Hypothalamus (tissue), 51 donors: ENCODE measurements at places on chromosomes 5 and 9.
A peak's percentile ranks its signal among the peaks of the same experiment; 100 is the strongest.

DNA sequence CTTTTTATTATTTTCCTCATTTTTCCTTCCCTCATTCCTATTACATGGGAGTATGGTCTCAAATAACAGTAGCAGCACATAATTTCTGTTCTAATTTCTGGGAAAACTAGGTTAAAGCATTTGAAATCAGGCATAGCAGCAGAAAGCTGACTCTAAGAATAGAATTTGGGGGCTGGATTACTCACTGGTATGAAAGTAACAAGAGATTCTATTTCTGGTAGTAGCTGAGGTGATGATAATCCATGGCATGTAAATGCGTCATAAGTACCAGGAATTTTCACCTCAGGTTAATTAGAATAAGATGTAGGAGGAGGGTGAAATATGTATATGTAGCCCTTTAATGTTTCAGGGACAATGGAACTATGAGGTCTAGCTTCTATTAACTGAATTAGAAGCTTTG is 662.0 kb downstream of the PTPRD start:
- DNase-seq, result no peak

DNA sequence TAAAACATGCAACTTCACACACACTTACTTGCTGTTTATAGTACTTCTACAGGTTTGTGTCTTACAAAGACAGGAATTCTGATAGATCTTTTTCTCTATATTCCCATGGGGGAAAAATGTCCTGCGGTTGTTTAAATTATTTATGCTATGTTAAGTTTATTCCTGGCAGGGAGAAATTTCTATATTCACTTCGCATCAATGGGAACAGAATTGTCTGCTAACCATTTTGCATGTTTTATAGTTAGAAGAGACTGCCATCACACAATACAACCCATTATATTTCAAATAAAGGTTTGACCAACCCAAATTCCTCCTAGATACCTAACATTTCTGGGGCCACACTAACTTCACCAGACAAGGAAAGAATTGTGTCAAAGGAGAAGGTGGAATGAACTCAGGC is 110.0 kb upstream of the PRR16 start:
- DNase-seq, result no peak

GRCh38 chr9:126367616-126368015 is 41.0 kb downstream of the MVB12B start:
- no peak for DNase-seq

GRCh38 chr9:116320290-116320689 is 166.7 kb downstream of the PAPPA start:
- DNase-seq, result no peak

GRCh38 chr5:30034870-30035269 is 1158.6 kb upstream of the CDH6 start:
- no peak for DNase-seq

- no peak for DNase-seq
Measured at GRCh38 chr5:64930672-64931318, 162.1 kb downstream of the CWC27 start.

DNA sequence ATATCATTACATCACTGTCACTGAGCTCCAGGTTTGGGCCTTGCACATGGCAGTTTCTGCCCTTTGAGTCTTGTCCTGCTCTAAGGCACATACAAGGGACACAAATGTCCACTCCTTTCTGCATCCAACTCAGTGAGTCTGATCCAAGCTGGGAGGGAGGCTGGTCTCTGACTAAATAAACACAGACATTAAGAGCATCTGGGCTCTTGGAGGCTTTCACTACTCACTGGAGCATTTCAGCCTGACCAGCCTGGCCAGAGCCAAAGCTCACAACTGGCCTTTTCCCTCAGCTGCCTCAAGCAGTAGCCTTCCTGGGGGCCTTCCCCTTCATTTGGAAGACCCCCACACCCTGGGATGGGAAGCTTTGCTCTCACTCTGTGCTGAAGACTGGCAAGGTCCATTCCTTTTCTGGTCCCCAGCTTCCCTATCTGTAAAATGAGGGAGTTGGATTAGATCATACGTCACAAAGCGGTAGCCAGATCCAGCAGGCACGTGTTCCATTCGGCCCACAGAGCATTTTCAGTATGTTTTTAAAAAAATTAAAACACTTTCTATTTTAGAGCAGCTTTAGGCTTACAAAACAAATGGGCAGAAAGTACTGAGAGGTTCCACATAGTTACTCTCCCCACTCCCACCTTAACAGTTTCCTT is 58.6 kb upstream of the XPA start:
- DNase-seq, result no peak

GRCh38 chr5:133303298-133303697 is 251.5 kb downstream of the HSPA4 start:
- no peak for DNase-seq

- DNase-seq, result no peak
Measured at GRCh38 chr9:72315510-72316311, 49.3 kb downstream of the ZFAND5 start.

GRCh38 chr5:58330781-58331180 is 129.1 kb downstream of the PLK2 start:
- no peak for DNase-seq

DNA sequence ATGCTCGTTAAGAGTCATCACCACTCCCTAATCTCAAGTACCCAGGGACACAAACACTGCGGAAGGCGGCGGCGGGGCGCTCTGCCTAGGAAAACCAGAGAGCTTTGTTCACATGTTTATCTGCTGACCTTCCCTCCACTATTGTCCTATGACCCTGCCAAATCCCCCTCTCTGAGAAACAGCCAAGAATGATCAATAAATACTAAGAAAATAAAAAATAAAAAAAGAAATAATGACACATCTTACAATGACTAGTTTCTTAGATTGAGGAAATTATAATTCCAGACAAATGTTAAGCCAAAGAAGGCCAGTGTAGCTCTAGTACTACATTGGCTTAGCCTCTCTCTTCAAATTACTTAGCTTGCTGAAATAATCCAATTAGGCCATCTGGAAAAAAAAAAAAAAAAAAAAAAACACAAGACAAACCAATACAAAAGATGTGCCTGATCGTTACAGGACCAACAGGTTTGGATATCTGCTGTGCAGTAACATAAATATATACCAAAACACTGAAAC is 58.0 kb downstream of the ANXA2R start:
- DNase-seq, result no peak

DNA sequence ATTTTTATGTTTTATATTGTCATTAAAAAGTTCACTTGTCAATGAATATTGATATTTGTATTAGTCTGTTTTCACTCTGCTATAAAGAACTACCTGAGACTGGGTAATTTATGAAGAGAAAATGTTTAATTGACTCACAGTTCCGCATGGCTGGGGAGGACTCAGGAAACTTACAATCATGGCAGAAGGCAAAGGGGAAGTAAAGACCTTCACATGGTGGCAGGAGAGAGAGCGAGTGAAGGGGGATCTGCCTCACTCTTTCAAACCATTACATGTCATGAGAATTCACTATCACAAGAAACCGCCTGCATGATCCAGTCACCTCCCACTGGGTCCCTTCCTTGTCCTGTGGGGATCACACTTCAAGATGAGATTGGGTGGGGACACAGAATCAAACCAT is 27.4 kb downstream of the SRD5A1 start:
- no peak for DNase-seq

DNA sequence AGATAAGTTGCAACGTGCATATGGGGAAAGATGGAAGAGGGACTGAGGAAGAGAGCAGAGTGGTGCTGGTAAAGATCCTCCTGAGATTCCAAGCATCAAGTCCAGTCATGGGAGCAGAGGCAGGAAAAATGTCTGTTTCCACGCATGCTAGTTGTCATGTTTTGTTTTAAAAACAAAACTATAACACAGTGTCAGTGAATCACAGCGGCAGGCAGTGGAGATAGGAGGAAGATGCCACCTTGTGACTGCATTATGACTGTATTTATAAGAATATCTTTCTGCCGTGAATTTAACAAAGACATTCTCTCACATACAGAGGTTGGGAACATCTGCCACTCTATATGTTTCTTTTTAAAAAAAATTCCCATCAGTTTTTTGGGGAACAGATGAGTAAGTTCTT is 3.7 kb upstream of the SVEP1 start:
- no peak for DNase-seq

DNA sequence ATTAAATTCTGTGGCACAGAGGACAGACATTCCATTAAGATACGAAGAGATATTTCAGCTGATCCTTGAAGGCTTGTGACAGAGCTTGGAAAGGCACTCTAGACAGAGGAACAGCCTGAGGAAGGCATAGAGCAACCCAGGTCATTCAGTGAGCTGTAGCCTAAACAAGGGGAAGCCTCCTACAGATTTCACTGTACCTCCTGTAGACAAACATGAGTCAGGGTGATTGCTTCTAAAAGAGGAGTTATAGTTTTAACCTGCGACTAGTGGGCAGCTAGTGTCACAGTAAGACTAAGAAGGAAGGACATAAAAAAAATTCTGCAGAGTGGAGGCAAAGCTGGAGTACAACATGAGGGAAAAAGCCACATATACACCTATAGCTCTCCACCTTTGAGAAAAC is 43.5 kb upstream of the ANKDD1B start:
- DNase-seq, result no peak

DNA sequence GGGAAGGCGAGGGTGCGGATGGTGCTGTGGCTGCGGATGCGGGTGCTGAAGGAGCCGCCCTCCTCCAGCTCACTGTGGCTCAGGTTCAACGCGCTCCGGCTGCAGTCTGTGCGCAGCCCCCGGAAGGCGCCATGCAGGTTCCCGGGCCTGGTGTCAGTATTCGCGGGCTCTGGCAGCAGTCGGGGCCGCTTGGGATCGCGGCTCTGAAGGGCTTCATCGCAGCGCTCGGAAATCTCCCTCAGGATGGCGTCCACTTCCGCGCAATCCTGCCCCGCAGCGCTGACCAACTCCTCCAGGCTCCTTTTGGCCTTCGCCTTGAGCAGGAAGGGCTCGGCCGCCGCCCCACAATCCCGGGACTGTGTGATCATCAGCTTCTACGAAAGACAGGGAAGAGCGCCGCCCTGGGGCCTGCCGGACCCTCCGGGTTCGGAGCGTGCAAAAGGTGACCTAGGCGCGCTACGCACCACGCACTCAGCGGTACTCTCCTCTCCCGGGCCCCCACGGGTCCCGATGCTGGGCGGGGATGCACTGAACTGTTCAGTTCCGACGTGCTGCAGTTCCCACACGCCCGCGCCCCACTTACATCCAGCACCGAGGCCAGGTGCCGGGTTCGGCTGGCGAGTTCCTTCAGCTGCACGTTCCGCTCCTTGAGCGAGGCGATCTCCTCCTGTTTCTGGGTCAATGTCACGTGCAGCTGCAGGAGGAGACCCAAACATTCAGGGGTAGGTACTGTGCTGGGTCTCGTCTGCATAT is 6.5 kb downstream of the MCIDAS start:
- no peak for DNase-seq

DNA sequence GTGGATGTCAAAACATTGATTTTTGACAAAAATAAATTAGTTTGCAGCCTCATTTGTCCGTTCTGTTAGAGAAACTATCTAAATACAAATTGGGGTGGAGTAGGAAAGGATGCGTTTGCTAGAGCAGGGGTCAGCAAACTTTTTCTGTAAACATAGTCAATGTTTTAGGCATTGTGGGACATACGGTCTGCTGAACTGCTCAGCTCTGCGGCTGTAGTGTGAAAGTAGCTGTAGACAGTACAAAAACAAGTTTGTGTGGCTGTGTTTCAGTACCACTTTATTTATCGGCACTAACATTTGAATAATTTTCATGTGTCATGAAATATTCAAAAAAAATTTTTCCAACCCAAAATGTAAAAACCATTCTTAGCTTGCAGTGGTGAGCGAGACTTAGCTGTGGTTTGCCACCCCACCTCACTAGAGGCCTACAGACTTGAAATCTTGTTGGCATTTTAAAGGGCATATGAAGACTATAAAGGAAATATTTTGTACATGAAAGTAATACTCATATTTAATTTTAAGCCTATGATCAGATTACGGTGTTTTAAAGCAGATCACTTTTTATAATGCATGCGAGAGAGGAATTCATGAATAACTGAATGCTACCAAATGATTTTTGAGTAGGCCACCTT is 151.0 kb upstream of the PCA3 start:
- DNase-seq, result no peak

DNA sequence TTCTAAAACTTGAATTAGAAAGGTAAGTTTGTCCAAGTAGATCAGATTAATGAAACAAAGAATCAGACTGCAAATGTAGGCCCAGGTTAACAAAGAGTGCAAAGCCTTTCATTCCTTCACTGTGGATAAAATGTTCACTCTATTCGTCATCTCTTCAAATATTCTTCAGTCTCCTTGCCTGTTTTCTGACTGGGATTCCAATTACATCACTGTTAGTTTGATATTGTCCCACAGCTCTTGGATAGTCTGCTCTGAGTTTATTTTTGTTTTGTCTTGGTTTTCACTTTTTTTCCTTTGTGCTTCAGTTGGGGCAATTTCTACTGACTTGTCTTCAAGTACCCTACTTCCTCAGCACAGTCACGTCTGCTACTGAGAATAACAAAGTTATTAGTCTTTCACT is 38.5 kb upstream of the GZMA start:
- no peak for DNase-seq

- no peak for DNase-seq
Measured at GRCh38 chr5:65812648-65813047, 90.6 kb downstream of the NLN start.

DNA sequence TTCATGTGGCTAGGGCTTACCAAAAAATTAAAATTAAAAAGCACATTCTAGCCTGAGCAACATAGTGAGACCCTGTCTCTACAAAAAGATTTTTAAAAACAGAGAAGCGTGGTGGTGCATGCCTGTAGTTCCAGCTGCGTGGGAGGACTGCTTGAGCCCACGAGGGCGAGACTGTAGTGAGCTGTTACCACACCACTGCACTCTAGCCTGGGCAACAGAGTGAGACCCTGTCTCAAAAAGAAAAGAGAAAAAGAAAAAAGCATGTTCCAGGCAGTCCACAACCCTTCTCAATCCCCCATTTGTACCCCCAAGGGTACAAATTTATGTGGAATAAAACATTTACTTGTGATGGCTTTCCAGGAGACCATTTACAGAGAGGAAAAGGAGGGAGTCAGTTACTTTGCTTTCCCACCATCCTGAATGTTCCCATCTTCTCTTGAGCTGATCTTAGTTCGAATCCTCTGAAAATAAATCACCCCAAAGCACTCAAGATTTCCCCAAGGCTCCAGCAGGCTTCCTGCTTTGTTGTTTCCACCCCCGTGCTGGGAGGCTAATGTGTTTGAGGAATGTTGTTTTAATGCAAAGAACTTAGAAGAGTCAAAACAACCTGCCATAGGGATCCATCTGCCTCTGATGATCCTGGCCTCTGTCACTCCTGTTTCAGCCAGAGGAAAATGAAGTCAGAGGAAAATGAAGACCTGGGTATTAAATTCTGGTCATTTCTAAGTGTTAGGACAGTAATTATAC is 384.7 kb downstream of the BNC2 start:
- no peak for DNase-seq

DNA sequence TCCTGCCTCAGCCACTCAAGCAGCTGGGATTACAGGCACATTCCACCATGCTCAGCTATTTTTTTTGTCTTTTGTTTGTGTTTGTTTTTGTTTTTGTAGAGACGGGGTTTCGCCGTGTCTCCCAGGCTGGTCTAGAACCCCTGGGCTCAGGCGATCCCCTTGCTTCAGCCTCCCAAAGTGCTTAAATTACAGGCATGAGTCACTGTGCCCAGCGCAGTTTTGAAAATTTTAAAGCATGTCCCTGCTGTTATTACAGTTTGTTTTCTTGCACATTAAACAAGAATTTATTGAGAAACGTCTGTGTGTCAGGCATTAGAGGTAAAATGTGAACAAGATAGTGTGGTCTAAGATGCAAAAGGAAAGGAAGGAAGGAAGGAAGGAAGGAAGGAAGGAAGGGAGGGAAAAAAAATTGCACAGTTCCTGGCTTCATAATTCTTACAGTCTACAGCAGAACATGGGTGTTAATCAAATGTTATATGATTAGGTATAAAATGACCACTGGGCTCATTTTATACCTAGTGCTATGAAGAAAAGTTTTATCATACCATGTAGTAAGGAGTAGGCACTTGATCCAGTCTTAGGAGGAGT is 205.4 kb downstream of the SNX18 start:
- no peak for DNase-seq

- DNase-seq, result peak; percentile 21
Measured at GRCh38 chr5:135842737-135843136, 8.3 kb downstream of the SLC25A48 start.
